Astrocyte (in vitro differentiated cells and primary cell): ENCODE measurements at places on chromosomes 11 and 22.

DNA sequence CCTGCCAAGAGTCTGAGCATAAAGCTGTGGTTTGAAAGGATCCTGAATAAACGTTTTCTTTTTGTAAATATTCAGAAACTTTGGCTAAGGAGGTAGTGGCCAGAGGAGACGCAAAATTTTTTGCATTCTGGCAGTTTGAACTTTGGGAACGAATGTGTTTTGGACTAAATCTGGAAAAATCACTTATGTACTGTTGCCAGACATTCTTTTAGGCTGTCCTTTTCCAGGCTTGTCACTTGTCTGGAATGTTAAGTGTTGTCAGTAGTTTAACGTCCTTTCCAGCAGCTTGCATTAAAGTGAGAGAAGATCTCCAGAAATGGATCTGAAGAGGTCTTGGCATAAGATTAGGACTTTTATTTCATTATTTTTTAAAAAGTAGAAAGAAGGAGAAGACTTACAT is 18.5 kb downstream of the SPECC1L start:
- DNase-seq: peak; percentile 94

- no peak for DNase-seq
Observed at GRCh38 chr22:22604326-22605073, 39.9 kb upstream of the GGTLC2 start.

DNA sequence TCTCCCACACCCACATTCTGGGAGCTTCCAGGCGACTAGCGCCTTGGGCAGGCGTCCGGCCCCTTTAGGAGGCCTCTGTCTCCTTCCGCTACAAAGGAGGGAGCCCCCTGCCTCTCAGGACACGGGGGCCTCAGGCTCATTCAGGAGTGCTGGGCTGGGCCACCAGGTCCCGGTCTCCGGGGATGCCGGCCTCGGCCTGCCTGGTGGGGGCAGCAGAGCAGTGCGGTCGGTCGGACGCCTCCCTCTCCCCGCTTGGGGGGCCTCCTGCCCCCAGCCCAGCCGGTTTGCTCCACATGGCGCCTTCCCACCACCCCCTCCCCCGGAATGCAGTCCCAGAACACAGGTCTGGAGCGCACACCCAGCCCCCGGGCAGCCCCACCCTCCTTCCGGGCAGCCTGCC is 21.9 kb downstream of the MRPL23 start:
- DNase-seq: no peak

DNA sequence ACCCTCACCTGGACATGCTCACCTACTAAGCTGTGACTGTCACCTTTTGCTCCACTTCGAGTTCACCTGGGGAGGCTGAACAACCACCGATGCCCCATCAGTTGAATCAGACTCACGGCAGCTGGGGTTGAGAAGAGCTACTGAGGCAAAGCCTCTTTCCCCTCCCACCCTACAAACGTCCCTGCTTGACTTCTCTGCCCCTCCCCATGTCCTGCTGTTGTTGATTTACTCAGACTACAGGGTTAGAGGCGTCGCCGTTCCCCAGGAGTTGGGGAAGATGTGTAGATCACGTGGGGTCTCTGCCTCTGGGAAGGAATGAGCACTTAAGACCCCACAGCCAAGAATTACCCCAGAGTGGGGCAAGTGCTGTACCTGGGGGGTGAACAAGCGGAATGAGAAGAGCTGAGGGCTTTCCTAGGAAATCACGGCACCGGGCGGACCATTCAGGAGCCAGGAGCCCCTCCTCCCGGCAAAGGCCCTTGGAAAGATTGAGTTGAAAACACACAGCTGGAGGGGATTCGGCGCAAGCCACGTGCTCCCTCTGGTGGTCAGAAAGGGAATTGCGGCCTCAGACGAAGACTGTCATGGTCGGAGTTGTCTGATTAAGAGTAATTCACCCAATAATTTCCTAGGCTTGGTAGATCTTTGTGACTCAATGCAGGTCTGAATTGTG is 7.0 kb downstream of the FXYD2 start:
- DNase-seq: peak; percentile 45

DNA sequence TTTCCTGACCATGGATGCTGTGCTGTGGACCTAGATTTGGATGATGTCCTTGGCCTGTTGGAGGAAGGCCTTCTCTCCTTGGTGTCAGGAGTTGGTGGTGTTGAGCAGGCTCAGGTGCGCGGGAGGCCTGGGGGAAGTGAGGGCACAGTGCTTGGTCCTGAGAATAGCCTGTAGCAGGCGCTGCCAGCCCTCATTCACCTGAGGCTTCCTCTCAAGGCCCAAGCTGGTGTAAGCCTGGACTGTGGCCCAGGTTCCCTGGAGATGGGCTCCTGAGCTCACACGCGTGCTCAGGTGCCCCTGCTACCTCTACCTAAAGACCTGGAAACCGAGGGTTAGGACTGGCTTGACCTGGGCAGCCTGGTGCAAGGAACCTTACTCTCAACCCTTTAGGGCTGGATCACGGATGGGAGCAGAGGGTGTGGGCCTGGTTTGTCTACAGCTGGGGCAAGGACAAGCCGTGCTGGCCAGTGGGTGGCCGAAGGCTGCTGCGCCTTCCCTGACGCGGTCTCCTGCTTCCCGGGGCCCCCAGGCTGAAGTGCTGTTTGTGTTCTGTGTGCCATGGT is 7.8 kb upstream of the GRAMD4 start:
- DNase-seq: no peak

- DNase-seq: peak; percentile 53
Observed at GRCh38 chr11:115217726-115218311, 286.4 kb downstream of the CADM1 start.

- DNase-seq: no peak
Observed at GRCh38 chr11:1295086-1295485, 14.3 kb downstream of the TOLLIP start.

DNA sequence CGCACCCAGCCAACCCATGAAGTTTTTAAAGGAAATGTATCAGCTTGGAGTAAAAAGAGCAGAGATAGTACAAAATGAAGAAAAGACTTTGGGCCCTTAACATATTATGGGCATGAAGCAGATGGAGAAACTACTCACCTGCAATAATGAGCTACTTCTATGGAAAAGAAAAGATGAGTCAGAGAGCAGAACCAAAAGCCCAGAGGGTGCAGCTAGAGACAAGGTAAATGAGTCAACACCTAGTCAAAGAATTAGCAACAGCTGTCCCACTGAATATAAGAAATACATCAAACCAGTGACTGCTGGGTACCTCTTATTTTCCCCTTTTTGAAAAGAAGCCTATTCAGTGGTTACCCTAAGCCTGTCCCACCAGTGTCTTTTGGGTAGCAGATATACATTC is 61.8 kb downstream of the RPL27A start:
- DNase-seq: peak; percentile 44

DNA sequence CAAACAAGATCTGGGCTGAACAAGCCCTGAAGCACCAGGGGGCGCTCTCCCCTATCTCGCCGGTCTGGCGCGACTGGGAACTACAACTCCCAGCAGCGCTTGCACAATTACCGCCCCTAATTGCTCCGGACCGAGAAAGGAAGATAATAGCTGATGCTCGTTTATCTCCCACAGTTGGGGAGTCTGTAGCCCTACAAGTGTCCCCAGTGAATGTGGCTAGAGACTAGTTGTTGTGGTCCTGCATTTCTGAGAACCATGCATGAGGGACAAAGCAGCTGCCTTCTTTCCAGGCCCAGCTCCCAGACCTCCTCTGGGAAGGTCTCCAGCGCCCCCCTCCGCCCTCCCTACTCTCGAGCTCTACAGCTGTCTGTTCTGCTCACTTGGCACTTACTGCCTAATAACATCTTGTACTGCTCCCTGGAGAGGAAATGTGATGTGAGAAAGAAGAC is 34.4 kb downstream of the NRXN2 start:
- peak; percentile 64 for DNase-seq

DNA sequence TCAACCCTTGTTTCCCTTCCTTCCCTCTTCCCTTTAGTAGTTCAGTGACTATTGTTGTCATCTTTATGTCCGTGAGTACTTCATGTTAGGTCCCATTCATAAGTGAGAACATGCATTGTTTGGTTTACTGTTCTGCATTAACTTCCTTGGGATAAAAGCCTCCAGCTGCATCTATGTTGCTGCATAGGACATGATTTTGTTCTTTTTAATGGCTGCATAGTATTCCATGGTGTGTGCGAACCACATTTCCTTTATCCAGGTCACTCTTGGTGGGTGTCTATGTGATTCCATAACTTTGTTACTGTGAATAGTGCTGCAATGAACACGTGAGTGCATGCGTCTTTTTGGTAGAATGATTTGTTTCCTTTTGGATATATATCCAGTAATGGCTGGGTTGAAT is 163.3 kb downstream of the FBXO7 start:
- DNase-seq: no peak

DNA sequence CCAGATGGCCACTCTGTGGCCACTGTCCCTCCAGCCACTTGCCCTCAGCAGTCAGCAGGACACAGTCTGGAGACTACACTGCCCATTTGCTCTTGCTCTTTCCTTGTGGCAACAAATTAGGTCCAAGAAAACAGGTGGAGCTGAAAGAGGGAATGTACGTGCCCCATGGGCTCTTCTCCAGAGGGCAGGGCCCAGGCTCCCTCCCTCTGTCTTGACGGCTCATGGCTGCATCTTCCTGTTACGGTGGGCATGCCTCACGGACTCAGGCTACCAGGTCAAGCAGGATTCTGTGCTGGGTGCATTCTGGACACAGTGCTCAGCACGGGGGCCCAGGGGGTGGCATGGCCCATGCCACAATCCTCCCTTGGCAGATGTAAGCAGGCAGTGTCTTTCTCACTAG is 71.3 kb downstream of the MED15 start:
- DNase-seq: no peak

GRCh38 chr22:32339190-32340012 is 18.3 kb upstream of the RFPL3 start:
- DNase-seq: no peak

- DNase-seq: no peak
Observed at GRCh38 chr11:47329431-47329986, 23.0 kb downstream of the MYBPC3 start.

- DNase-seq: peak; percentile 60
Observed at GRCh38 chr11:58739725-58740430, 8.1 kb upstream of the GLYAT start.

GRCh38 chr11:7982582-7983119 is 4.5 kb upstream of the EIF3F start:
- no peak for DNase-seq

DNA sequence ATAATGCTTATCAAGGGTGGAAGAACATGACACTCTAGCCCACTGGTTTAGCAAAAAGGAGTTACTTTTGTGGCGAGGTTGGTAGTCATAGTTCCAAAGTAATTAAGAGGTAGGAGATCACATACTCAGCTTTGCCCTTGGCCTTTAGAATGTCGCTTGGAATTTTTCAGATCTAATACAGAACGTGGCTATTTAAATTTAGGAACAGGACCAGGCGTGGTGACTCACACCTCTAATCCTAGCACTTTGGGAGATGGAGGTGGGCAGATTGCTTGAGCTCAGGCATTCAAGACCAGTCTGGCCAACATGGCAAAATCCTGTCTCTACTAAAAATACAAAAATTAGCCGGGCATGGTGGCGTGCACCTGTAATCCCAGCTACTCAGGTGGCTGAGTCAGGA is 26.1 kb upstream of the ZNRF3 start:
- no peak for DNase-seq

DNA sequence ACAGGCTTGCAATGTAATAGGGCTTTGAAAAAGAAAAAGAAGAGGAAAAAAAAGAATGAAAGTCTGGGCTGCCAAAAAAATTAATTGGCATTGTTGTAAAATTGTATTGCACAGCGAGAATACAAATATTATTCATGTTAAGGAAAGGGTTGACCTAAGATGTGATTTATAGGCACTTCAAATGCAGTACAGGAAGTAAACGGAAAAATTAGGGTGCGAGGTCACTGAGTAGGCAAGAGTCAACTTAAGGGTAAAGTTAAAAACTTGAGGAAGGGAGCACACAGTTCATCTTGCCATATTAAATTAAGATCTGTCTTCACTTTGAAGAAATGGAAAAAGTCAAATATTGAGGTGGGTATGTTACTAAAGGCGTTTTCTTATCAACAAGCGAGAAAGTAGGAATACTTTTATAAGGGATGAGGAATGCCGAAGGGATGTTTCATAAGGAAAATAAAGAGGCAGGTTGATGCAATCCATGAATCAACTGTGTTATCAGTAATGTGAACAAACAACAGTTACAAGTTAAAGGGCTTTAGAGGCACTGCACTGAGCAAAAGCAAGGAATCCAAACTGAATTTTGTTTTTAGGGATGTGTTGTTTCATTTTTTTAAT is 123.0 kb downstream of the WT1 start:
- peak; percentile 38 for DNase-seq

DNA sequence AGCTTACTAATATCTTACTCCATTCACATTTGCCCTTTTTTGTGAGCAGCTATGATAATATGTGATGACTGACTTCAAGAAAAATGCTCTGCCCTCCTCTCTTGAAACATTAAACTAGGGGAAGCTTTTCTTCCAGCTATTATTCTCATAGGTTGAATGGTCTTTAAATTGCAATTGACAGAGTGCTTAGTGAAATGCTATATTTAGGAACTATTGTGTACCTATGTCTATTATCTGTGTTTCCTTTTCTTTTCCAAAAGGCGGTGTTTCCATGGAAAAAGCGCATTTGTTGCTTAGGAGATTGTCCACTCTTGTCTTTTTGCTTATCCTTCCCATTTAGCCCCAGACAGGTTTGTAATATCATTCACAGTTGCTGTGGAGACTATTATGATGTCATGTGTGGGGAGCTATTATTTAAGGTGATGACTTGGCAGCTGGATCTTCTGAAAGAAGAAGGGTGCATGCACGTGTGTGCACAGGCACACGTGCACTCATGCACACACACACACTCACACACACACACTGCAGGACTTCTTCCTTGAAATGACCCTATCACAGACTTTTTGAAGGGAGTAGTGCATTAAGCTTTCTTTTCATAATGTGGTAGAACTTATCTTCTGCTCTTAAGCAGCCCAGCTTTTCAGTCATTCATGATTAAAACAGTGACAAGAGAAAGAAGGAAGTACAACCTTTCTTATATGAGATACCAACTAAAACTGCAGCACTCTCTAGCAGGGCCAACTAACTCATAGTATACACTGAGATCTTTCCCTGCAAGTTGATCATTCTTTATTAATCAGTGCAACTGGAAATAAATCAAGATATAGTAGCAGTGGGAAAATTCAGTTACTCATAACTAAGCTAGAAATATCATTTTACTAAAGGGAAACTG is 340.8 kb upstream of the MTNR1B start:
- DNase-seq: peak; percentile 62

- DNase-seq: no peak
Observed at GRCh38 chr11:832529-833113, at the start of gene CD151. Gene CD151, plus strand, starts transcription at chr11:832952. Its CDS starts 3,118 bp downstream, at chr11:836070.

GRCh38 chr11:15800111-15800800 is 556.1 kb downstream of the SOX6 start:
- DNase-seq: peak; percentile 94

DNA sequence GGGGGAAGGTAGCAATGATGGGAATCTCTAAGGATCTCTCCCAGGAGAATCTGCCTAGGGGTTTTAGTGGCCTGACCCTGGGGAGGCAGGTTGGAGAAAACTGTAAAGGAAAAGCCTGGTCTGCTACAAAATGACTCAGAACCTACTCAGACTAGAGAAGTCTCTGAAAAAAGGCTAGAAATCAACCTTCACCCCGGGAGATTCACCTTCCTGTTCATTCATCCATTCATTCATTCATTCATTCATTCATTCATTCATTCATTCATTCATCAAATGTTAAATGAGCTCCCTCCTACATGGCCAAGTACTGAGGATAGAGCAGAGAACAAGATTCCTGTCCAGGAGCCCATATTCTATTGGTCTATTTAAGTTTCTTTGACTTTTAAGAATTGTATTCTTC is 8.9 kb upstream of the ANKK1 start:
- DNase-seq: no peak

- DNase-seq: no peak
Observed at GRCh38 chr11:30062103-30062502, 45.3 kb upstream of the KCNA4 start.

GRCh38 chr11:61066645-61067044 is 35.6 kb upstream of the CD5 start:
- DNase-seq: no peak

GRCh38 chr22:36330127-36330526 is 57.6 kb downstream of the MYH9 start:
- DNase-seq: no peak
